Stimulated activated CD8-positive, alpha-beta memory T cell treated with anti-CD3 and anti-CD28 coated beads, Interleukin-2, amount 100 ng/mL, for 48 hours (primary cell): ENCODE measurements at places on chromosomes 11 and 22.

DNA sequence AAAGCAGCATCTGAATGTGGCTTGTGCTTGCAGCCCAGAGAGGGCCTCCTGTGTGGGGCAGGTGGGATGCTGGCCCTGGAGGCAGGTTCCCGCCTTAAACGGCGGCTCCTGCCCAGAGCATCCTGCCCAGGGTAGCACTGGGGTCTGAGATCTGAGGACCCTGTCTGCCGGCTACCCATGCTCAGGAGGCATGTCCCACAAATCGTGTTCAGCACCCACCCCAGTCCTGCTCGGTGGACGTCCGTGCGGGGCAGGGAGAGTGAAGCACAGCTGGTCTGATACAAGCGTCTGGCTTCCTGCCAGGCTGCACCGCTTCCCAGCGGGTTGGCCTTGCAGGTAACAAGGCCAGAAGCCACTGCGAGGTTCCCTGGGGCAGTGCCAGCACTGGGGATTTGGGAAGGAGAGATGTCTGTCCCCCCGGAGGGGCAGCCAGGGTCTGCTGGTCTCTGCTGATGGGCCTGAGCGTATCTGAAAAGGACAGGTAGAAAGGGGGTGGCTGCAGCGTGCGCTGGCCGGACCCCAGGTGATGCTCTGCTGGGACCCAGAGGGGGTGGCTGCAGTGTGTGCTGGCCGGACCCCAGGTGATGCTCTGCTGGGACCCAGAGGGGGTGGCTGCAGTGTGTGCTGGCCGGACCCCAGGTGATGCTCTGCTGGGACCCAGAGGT, 3.6 kb downstream of the TRABD start:
- DNase-seq = no peak

- DNase-seq = no peak
Observed at GRCh38 chr11:69353696-69354544, 60.0 kb downstream of the MYEOV start.

DNA sequence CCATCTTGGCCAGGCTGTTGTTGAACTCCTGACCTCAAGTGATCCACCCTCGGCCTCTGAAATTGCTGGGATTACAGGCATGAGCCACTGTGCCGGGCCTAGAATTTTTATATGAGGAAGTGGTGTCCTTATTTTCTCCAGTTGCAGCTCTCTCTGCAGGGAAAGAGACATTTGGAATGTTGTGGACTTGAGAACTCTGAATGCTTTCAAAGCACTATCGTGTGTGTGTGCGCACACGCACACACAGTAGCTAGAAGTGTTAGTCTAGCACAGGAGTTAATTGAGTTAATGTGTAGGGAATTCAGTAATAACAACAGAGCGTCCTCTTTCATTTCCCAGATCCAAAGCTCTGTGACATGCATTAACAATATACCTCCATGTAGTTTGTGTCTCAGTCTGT, 164.0 kb upstream of the RASSF10 start:
- DNase-seq = no peak

- no peak for DNase-seq
Observed at GRCh38 chr11:130151196-130151595, 8.4 kb upstream of the ST14 start.

DNA sequence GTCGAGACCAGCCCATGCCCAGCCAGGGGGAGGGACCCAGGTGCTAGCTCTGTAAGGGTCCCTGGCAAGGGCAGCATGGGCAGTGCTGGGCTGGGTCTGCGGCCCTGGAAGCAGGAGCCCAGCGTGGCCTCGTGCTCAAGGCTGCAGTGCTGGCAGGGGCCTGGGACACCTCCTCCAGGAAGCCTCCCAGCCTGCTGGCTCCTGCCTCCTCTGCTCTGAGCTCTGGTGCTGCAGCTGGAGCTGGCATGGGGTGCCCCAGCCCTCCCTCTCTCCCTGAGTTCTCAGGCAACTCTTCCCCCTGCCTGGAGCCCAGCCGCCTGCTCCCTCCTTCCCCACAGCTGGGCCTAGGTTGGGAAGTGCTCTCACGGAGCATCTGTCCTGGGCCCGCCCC, 6.8 kb downstream of the INS start:
- DNase-seq = no peak

DNA sequence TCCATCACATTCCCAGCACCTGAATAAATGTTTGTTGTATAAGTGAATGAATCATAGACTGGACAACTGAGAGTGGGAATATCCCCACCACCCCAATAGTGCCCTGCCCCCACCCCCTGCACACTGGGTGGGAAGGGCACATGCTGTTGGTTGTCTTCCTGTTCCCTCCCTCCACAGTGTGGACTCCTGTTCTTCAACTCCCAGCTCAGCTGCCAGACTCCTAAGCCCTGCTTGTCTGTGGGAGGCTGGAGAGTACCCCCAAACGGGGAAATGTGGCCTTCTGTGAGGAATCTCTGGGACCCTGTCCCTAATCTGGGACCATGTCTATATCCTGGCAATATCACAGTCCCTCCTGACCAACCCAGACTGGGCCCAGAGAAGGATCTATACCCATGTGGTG, 5.5 kb upstream of the MYOD1 start:
- DNase-seq = no peak

DNA sequence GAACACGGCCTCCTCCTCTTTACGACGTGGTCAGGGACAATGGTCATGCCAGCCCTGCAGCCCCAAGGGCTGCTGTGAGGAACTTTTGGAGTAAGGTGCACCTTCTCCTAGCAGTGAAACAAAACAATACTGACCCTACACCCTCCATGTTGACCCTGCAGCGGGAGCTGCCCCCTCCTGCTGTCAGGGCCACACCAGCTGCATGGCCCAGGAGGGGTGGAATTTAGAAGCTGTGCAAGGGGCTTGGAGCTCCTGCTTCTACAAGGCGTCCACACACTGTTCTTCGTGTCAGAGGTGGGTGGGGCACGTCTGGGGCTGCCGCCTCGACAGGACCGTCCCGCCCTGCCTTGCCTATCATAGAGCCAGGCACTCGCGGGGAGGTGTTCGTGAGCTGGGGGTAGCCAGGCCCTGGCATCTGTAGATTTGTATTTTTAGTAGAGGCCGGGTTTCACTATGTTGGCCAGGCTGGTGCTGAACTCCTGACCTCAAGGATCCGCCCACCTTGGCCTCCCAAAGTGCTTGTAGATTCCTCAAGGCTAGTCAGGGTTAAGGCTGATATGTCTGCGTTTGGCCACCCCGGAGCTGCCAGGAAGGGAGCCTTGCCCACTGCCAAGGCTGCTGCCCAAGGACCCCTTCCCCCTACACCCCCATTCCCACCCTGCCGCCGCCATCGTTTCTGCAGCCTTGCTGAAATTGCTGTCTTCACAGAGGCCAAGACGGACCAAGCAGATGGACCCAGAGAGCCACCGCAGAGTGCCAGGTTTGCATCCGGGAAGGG, 15.9 kb downstream of the INCENP start:
- DNase-seq = no peak

GRCh38 chr11:104637662-104638170, 260.5 kb downstream of the CASP12 start:
- DNase-seq = no peak

- no peak for DNase-seq
Observed at GRCh38 chr22:25420471-25420924, 144.0 kb upstream of the GRK3 start.

- DNase-seq = no peak
Observed at GRCh38 chr11:106238704-106239360, 161.4 kb downstream of the AASDHPPT start.

GRCh38 chr11:33942954-33943353, 51.1 kb upstream of the LMO2 start:
- DNase-seq = no peak

- no peak for DNase-seq
Observed at GRCh38 chr22:45239681-45240051, 1.0 kb downstream of the KIAA0930 start.

DNA sequence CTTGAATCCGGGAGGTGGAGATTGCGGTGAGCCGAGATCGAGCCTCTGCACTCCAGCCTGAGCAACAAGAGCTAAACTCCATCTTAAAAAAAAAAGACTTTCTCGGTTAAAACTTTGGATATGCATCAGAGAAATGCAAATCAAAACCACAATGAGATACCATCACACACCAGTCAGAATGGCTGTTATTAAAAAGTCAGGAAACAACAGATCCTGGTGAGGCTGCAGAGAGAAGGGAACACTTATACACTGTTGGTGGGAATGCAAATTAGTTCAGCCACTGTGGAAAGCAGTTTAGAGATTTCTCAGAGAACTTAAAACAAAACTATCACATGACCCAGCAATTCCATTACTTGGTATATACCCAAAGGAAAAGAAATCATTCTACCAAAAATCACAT, 619.4 kb upstream of the KIRREL3 start:
- DNase-seq = no peak

DNA sequence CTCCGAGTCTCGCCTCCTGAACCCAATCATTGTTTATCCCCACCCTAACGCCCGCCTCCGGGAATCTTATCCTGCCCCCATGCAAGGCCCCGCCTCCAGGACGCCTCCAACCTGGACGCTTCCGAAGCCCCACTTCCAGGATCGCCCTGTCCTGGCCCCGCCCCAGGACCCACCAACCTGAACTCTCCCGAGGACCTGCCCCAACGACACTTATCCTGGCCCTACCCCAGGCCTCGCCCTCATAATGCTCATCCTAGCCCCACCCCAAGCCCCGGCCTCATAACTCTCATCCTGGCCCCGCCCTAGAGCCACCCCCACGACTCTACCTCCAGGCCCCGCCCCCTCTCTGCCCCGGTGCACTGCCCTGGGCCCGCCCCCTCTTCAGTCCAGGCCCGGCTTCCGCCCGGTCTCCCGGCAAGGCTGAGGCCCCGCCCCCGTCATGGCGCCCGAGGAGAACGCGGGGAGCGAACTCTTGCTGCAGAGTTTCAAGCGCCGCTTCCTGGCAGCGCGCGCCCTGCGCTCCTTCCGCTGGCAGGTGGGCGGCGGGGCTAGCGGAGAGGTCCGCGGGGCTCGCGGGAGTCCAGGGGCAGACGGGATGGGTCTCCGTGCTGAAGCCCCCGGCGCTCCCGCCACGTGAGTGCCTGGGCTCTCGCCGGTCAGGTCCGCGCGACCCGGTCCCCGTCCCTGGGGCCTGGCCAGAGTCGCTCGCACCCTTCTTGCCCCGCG, 45.7 kb upstream of the DEFB108B start:
- DNase-seq = peak; percentile 90

GRCh38 chr22:48822278-48823233, 1005.1 kb downstream of the BRD1 start:
- DNase-seq = no peak

- DNase-seq = no peak
Observed at GRCh38 chr11:110909336-110909735, 197.1 kb upstream of the ARHGAP20 start.

DNA sequence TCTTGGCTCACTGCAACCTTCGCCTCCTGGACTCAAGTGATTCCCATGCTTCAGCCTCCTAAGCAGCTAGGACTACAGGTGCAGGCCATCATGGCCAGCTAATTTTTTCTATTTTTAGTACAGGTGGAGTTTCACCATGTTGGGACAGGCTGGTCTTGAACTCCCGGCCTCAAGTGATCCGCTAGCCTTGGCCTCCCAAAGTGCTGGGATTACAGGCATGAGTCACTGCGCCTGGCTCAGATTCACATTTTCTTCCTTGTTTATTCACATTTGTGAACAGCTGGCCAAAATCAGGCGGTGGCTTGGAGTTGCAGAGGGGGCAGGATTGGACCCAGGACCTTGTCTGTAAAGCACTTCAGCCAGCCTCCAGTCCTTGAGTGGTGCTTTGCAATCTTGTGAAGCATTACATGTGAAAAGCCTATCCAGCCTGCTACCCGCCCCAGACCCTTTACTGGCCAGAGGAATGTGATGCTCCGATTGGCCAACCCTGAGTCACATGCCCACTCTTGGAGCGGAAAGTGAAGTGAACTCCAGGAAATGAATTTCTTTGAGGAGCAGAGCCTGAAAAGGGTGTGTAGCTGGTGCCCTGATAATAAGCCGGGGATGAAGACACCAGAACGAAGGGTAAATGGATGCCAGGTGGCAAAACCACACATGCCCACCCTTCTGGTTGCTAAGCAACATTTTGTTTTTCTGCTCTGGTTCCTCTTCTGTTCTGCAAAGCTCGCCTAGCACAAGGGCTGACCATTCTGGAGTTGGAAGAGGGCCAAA, 62.6 kb upstream of the PTPRJ start:
- no peak for DNase-seq

DNA sequence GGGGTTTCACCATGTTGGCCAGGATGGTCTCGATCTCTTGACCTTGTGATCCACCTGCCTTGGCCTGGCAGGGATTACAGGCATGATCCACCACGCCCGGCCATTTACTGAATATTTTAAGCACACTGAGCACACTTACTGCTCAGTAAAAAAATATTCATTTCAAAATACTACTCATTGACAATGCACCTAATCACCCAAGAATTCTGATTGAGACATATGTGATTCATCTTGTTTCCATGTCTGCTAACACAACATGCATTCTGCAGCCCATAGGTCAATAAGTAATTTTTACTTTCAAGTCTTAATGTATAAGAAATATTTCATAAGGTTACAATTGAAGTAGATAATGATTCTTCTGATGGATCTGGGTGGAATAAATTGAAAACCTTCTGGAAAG, 4.2 kb upstream of the OR52J3 start:
- DNase-seq = no peak

GRCh38 chr22:22156716-22157347, 87.8 kb upstream of the VPREB1 start:
- peak; percentile 43 for DNase-seq

- DNase-seq = no peak
Observed at GRCh38 chr11:14374922-14375830, 16.2 kb upstream of the RRAS2 start.

DNA sequence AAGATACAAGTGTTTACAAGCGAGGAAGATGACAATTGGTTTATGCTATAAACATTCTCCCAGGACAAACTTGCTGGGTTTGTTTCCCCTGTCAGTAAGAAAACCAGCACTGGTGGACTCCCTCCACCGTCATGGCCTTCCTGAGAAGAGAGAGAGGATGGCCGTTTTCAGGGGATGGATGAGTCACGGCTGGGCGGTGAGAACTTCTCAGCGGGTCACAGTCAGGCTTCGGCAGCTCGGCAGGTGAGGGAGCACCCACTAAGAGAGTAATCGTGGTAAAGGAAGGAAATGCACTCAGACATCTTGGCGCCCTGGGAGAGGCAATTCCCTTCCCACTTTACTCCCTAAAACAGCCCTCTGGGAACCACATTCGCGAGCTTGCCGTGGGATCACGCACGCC, 83.9 kb downstream of the NCAM1 start:
- DNase-seq = no peak

DNA sequence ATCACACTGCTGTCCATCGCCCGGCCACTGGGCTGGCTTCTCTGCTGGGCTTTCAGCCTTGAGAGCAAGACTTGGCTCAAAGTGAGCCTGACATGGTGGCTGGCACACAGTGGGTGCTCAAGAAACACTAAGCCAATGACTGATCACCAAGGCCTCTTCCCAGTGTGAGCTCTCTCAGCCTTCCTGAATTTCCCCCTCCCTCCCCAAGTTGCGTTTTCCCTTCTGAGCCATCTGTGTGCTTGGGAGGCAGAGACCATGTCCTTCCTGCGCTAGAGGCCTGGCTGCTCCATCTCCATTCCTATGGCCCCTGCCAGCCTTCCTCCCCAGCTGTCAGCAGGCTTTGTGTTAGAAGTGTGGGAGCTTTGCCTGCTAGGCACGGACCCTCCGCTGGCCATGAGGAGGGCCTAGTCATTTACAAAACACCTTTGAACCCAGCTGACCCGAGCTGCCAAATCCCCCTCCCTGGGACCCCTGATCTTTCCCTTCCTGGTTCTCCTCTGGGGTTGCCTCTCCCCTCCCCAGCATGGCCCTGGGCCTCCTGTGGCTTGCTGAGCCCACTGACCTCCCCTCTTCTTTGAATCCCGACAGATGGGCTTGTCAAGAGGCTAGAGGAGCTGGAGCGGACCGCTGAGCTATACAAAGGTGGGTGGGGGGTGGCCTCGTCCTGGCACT, 13.2 kb downstream of the PICK1 start:
- no peak for DNase-seq
